ENCODE measurements at places on chromosomes 3 and 15. TPM values are rescaled to one million over a fixed set of nuclear protein-coding genes. Genes with fewer than 3 reads are reported as not detected.

The KLHL6 gene
- total RNA-seq = not detected

The HGD gene
- 17.6 TPM for total RNA-seq

The SLC35A5 gene
- 15.8 TPM for total RNA-seq

The DUOXA2 gene
- total RNA-seq = not detected

The SLC28A2 gene
- not detected for total RNA-seq

The SCN11A gene
- total RNA-seq = not detected

The PDHB gene
- 61.2 TPM for total RNA-seq

The PSMD2 gene
- 325 TPM for total RNA-seq

The CLDN18 gene
- total RNA-seq = not detected

The GRK7 gene
- not detected for total RNA-seq

The CEP19 gene
- total RNA-seq = 3.6 TPM

The EAF2 gene
- total RNA-seq = 2.2 TPM

The KIF23 gene
- total RNA-seq = 72.4 TPM

The LDHAL6B gene
- total RNA-seq = not detected

The C3orf70 gene
- total RNA-seq = not detected

The GOLGA8M gene
- total RNA-seq = not detected

The HYAL1 gene
- total RNA-seq = 0.38 TPM

The GADL1 gene
- not detected for total RNA-seq

The KCNAB1 gene
- not detected for total RNA-seq

The SLC35G2 gene
- total RNA-seq = 28.8 TPM

The GPR156 gene
- 0.48 TPM for total RNA-seq

The SPESP1 gene
- total RNA-seq = not detected

The RAD18 gene
- total RNA-seq = 14.7 TPM

Data from A549 treated with CpdA at 1 μM for 4 hours (cell line).